ENCODE measurements at places on chromosomes 1 and 21.

DNA sequence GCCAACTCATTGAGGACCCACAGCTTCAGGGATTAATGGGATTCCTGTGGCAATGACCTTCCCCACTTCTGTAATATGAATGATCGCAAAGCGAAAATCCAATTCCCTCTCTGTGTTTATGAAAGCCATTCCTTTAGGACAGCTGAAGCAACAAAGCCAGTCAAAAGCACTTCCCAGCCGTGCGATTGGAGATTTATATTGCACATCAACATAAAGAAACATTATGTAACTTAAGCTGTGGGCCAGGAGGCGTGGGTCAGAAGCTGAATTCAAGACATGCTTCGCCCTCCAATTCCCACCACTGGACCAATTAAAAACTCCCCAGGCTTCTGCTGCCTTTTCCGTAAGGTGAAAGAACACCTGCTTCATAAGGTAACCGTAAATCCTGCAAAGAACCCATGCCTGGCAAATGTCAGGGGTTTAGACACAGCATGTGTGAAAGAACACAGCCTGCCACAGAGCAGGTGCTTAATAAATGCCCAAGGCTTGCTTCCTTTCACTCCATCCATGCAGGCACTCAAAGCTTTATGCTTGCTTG lies 138.9 kb upstream of the SOD1 start:
- no peak for DNase-seq

- DNase-seq = no peak
Measured at GRCh38 chr1:78855258-78855657, 151.3 kb downstream of the ADGRL4 start.

- DNase-seq = no peak
Measured at GRCh38 chr1:6484826-6485167, 6.7 kb downstream of the PLEKHG5 start.

DNA sequence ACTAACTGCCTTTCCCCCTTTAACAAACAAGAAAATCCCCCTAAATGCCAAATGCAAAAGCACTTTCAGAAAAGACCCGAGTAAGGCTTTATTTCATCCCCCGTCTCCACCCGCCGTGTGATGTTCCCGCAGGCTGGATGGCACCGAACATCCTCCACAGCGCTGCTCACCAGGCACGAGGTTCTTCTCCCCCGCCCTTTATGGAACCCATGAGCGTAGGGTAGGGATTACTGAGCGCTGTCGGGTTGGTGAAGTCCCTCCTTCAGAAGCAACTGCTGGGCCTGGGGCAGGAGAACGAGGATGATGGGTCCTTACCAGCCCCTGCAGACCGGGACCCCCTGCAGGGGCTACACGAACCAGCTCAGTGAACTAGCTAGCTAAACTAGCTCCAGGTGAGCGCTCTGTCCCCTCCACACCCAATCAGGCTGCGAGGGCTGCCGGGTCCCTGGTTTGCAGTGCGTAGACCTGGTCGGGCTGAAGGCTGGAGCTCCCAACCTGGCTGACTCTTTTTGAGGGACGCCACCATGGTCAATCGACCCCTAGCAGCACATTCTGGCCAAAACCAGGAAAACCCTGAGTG lies 80.4 kb downstream of the ITPKB start:
- DNase-seq = no peak

DNA sequence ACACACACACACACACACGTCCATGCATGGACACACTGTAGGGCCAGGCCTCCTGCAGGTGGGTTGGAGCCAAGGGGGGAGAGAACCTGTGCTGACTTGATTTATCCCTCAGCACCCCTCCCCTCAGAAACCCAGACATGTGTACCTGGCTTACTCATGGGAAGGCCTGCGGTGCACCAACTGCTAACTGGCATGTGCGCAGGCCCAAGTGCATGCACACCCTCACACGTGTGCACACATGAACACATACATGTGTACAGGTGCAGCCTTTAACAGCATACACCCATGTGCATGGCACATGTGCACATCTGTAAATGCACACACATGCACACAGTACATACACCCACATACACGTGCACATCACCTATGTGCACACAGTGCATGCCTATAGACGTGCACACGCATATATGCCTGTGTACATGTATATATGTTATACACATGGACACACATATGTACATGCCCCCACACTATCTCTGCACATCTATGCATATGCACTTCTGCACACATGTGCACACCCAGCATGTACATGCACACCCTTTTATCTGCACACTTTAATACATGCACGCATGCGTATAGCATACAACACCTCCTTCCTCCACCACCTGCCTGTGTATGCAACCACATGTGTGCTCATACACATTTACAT lies 67.5 kb downstream of the TRIM11 start:
- no peak for DNase-seq

GRCh38 chr1:90977522-90977921 lies 44.3 kb downstream of the ZNF644 start:
- no peak for DNase-seq

DNA sequence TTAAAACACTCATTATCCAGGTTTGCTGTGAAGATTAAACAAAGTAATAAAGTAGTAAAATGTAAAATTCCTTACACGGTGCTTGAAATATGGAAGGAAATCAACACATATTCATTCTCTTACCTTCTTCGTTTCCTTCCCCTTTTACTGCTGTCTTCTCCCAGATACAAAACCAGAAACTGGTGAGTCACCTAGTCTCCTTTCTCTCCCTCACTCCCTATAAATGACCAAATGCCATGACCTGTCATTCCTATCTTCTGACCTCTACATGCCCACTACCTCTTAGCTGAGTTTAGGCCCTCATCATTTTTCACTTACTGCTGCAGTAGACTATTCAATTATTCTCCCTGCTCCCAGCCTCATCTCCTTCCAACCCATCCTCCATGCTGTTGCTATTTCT lies 4.3 kb upstream of the NR1I3 start:
- no peak for DNase-seq

- DNase-seq = peak; percentile 17
Measured at GRCh38 chr1:200033511-200034261, 6.2 kb downstream of the NR5A2 start.

DNA sequence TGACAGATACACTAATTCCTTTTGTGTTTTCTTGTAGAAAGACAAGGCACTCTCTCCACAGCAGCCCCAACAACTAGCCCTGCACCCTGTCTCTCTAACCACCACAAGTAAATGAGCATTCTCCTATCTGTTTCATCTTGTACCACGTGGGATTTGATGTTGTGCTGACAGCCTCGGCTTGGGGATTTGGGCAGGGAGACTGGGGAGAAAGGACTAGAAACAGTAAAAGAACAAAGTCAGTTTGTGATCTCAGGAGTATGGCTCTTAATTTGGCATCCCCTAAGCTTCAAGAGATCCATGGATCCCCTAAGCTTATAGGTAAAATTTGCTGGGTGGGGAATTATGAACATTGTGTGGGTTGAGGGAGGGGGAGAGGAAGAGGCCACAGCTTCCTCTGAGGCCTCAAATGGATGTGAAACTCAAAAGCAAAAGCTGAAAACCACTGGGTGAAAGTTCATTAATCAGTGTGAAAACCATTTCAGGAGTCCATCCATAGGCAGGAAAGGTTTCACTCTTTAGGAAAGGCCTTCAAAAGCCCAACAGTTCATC lies 3.1 kb downstream of the C1orf162 start:
- peak; percentile 61 for DNase-seq

DNA sequence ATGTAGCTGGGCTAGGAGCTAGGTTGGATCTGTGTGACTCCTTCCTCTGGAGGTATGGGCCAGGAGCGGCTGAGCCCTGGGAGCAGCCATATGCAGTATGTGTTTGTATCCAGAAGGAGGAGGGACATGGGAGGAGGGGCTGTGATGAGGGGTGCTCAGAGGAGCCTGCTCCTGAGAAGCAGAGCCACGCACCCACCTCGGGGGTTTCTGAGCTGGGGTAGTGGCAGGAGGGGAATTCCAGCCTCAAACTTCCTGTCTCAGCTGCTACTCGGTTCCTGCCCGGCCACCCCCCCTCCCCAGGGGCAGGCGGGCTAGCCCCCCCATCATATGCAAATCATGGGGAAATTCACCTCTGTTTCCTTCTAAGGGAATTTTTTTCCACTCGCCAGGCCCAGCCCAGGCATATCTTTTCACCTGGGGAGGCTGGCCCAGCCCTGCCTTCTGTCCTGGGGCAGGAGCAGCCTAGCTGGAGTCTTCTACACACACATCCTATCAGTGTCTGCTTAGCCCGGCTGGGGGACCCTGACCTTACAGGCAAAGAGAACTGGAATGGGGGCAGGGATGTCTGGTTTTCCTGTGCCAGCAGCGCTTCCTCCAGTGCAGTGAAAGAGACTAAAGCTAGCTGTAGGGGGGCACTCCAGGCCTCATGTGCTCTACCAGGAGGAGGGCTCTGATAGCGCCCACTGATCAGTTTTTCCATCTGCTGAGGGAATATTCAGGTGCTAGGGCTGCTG lies 3.0 kb downstream of the ZC3H12A start:
- DNase-seq = peak; percentile 42

DNA sequence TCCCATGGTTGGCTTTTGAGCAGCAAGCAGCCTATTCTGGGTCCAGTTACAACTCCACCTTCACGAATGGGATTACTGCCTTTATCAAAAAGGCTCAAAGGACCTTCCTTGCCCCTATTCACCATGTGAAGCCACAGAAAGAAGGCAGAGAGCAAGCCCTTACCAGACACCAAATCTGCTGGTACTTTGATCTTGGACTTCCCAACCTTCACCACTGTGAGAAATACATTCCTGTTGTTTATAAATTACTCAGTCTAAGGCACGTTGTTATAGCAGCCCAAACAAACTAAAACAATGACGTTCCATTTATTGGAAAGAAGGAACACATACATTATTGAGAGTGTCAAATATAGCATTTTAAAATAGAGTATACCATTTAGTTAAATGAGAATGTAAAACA lies 1557.9 kb downstream of the PLA2G4A start:
- DNase-seq = no peak

- DNase-seq = no peak
Measured at GRCh38 chr1:220123066-220123465, 29.1 kb downstream of the IARS2 start.

DNA sequence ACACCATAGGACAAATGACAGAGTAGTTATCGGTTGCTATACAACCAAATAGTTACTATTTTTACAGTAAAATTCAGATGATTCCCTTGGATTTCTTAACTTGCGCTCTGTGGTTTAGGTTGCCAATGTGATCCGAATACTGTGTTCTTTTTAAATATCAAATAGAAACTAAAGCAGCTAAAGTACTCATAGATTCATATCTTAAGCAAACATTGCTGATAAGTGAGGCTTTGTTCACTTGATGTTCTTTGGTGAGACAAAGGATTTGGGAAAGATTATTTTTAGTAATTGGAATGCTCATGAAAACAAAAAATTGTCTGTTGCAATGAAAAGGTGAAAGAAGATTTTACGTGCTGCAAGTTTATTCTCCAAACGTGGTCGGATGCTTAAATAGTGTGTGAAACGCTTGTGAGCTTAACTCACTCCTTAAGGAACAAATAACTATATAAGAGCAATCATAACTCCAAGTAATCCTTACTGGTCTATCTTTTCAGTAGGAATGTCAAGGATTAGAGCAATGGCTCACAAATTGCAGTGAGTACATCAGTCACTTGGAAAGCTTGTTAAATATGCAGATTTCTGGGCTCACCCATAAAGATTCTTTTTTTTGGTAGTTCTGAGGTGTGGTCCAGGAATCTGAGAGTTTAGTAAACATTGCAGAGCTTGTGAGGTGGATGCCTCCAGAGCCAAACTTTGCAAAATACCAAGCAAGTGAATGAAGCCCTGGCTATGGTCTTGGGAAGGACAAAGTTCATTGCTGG lies 31.8 kb upstream of the PDC start:
- no peak for DNase-seq

DNA sequence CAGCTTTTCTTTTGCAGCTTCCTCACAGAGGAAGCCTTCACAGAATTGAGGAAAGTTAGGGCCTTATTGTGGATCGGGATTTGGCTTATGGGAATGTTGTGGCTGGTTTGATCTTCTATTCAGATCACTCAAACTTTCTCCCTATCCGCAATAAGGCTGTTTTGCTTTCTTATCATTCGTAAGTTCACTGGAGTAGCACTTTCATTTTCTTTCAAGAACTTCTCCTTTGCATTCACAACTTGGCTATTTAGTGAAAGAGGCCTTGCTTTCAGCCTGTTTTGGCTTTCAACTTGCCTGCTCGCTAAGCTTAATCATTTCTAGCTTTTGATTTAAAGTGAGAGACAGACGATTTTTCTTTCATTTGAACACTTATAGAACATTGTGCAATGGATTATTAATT lies 181.9 kb upstream of the B3GALT2 start:
- DNase-seq = no peak

DNA sequence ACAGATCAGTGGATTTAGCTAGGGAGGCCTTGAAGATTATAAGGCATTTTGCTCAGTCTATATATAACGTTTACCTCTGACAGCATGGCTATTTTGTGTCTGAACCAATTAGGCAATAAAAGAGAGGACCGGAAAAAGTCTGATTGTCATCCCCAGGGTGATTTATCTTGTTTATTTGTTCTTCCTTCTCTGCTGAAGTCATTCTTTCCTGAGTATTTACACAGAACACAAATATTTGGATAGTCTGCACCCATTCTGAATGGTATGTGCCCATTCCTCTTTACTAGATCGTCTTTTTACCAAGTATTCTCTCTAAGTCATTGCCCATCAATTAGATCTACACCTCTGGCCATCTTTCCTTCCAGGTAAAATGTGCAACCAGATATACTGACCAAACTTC lies 1602.9 kb downstream of the KCNT2 start:
- DNase-seq = no peak

GRCh38 chr1:110556471-110556807 lies 37.5 kb upstream of the KCNA10 start:
- DNase-seq = no peak

GRCh38 chr1:10186331-10187025 lies 23.9 kb upstream of the KIF1B start:
- no peak for DNase-seq

Measured in hematopoietic multipotent progenitor cell treated with erythropoietin and hydrocortisone succinate and interleukin-3 and kit ligand, for 6 days (in vitro differentiated cells).